Activated CD8-positive, alpha-beta T cell treated with anti-CD3 and anti-CD28 coated beads, Interleukin-2, amount 10 ng/mL, durations not matched to agents 7 days and 5 days (primary cell): ENCODE measurements at places on chromosomes 3 and 15. TPM values are rescaled to one million over a fixed set of nuclear protein-coding genes. Genes with fewer than 3 reads are reported as not detected.

GRCh38 chr3:70647094-70647493 is 334.7 kb upstream of the MDFIC2 start:
- H3K27me3 ChIP-seq = no peaks in the 10 kb centered on the region
- H3K4me1 ChIP-seq = no peaks in the 10 kb centered on the region
- no peak overlapping the region for H3K4me3 ChIP-seq

- no peak overlapping the region for H3K4me3 ChIP-seq
- H3K36me3 ChIP-seq = no peaks in the 10 kb centered on the region
- H3K4me1 ChIP-seq = peaks cover 12% of the 10 kb centered on the region
- H3K27ac ChIP-seq = no peak overlapping the region
- peak; percentile 35 for DNase-seq
Measured at GRCh38 chr15:78988361-78988911, 43.6 kb upstream of the CTSH start.

- no peak overlapping the region for H3K27ac ChIP-seq
- peaks cover 10% of the 10 kb centered on the region for H3K4me1 ChIP-seq
- H3K4me3 ChIP-seq = no peak overlapping the region
- H3K27me3 ChIP-seq = no peaks in the 10 kb centered on the region
- no peak for DNase-seq
- H3K36me3 ChIP-seq = no peaks in the 10 kb centered on the region
Measured at GRCh38 chr15:68696414-68697363, 117.9 kb downstream of the CORO2B start.

C2CD4A gene
- total RNA-seq = not detected

GRCh38 chr3:79598594-79598993 is 169.2 kb downstream of the ROBO1 start:
- H3K4me1 ChIP-seq = no peaks in the 10 kb centered on the region
- H3K36me3 ChIP-seq = no peaks in the 10 kb centered on the region
- H3K27ac ChIP-seq = no peak overlapping the region
- no peak for DNase-seq

STRIT1 gene
- total RNA-seq = not detected

DNA sequence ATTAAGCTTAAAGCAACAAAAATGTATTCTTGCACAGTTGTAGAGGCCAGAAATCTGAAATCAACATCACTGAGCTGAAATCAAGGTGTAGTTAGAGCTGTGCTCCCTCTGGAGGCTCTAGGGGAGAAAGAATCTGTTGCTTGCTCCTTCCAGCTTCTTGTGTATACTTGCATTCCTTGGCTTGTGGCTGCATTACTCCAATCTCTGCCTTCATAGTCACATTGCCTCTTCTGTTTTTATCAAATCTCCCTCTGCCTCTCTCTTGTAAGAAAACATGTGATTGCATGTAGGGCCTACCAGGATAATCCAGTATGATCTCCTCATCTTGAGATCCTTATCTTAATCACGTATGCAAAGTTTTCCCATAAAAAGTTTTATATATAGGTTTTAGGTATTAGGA is 487.9 kb upstream of the SGO1 start:
- no peak overlapping the region for H3K4me3 ChIP-seq
- no peak overlapping the region for H3K27ac ChIP-seq
- H3K4me1 ChIP-seq = no peaks in the 10 kb centered on the region
- no peaks in the 10 kb centered on the region for H3K36me3 ChIP-seq
- no peaks in the 10 kb centered on the region for H3K27me3 ChIP-seq

DNA sequence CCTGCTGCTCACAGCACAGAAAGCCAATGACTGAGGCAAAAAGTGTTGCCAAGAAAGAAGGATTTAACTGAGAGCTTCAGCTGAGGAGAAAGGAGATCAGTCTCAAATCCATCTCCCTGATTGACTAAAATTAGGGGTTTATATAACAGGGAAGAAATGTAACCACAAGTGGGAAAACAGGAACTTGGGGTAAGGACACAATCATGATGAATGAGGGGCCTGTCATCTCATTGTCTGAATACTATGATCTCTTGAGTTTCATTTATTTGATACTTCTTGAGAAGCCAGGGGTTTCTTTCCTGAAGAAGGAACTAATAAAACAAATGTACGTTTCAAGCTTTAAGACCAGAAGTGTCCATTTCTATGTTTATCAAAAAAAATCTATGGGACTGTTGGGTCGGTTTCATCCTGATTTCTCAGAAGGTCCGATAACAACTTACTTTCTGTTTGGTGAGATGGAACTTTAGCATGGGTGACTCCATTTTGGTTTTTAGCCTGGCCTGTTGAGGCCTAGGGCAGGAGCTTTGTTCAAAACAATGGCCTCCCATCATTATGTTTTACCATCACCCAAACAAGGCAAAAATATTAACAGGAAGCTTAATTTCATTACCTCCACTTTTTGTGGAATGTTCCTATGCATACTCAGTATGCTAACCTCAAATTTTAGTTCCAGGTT is 76.6 kb upstream of the PIAS1 start:
- peaks cover 2% of the 10 kb centered on the region for H3K27me3 ChIP-seq
- H3K27ac ChIP-seq = no peak overlapping the region
- no peaks in the 10 kb centered on the region for H3K4me1 ChIP-seq
- no peak for DNase-seq

- H3K36me3 ChIP-seq = peaks cover 40% of the 10 kb centered on the region
- no peak for DNase-seq
- no peaks in the 10 kb centered on the region for H3K4me1 ChIP-seq
- H3K4me3 ChIP-seq = no peak overlapping the region
- no peak overlapping the region for H3K27ac ChIP-seq
Measured at GRCh38 chr3:51637144-51637940, 33.7 kb upstream of the TEX264 start.
